ENCODE measurements at places on chromosomes 16 and 17. TPM values are rescaled to one million over a fixed set of nuclear protein-coding genes. Genes with fewer than 3 reads are reported as not detected.

DNA sequence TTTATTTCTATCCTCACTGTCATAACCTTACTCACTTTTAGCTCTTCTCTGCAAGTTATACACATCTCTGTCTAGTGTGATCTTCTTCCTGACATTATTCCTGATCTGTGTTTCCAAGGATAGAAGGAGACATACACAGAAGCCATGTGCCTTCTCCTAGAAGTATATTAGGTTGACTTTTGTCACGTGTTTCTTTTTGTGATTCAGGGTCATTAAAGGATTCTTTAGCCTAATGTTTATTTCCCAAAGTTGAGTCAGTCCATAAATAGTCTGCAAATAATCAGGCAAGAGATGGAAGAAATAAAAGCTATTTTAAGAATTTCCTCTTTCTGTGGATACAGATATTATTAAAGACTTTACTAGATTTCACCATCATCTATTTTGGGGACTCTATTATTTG, 214.1 kb upstream of the GOT2 start:
- no peak for DNase-seq

DNA sequence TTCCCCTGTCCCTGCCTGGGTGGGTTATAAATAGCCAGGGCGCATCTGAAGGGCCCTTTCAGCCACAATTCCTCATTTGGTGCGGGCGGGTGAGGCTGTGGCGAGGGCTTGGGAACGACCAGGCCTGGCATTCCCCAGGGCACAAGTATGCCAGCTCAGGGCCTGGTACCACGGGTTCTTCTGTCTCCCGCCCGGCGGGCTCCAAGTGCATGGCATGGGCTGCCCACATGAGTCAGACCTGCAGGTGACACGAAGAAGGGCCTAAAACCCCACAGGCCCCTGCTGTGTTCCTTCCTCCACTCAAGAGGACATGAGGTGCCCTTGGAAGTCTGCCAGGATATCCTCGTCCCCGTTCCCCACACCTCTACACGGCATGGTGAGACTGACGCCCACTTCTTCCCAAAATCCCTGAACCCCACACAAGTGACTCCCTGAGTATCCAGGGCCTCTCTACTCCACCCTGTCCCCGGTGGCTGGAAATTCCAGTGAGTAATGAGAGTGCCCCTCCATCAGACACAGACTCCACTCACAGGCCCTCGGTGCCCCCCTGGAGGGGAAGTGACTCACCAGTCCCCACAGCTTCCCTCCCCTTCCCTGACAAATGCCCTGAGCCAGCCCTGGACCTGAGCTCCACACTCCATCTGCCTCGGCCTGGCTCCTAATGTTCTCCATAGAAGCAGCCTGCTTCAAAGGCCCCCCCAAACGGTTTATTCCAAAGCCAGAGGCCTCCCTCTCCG, 68.8 kb downstream of the ABR start:
- peak; percentile 44 for DNase-seq

DNA sequence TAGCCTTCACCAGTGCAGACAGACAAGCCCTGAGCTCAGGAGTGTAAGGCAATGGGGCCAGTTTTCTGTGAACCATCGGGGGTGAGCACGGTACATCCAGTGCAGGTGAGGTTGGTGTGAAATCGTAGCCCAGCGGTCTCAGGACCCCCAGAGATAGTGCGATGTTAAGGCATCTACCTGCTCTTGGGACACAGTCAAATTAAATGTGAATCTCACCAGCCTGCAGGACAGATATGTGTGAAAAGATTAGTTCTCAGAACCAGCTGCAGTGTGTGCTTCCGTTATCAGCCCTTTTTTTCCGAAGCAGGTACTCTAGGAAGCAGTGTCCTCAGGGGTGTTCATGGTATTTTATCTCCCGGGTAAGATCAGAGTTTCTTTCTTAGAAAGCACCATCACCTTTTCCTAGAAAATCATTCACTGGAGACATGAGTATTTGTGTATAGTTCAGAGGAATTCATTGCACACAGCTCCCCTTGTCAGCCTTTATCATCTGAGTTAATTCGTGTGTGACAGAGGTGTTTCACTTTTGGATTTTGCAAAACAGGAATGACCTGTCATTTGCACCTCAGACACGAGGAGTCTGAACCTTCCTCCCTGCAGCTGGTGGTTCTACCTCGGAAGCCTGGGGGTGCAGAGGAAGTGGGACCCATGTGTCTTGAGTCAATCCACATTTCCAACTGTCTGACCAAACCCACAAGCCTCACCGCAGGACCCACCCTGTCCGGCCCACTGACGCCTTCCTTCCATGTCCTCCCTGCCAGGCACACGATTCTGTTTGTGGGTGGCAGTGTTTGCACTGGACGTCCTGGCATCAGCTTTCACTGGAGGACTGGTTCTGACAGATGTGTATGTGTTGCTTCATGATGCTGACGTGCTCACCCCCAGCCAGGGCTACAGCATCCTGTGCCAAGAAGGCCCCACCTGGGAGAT, 107.8 kb downstream of the CLEC16A start:
- no peak for DNase-seq

DNA sequence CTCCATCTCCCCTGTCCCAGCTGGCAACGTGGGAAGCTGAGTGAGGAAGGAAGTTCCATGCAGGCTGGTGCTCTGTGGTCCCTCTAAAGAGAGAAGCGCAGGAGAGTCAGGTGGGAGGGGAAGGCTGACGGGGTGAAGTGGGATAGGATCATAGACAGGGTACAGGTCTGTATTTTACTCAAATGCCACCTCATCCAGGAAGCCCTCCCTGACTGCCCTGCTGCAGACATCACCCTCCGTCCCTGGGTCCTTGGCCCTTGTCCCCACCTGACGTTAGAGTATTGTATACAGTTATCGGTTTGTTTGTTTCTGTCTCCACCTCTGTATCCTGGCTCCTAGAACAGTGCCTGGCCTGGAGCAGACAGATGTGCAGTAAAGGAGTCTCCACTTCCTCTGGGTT, 11.7 kb downstream of the CANT1 start:
- no peak for DNase-seq

Gene ALOXE3
- not detected for total RNA-seq

GRCh38 chr17:18997650-18998196, 6.8 kb downstream of the FAM83G start:
- no peak for DNase-seq

- DNase-seq: no peak
Observed at GRCh38 chr16:50297301-50298074, 31.1 kb downstream of the ADCY7 start.

GRCh38 chr16:4753227-4753626, 13.7 kb downstream of the ZNF500 start:
- no peak for DNase-seq

GRCh38 chr17:29066606-29067005, 23.7 kb downstream of the PIPOX start:
- DNase-seq: no peak

DNA sequence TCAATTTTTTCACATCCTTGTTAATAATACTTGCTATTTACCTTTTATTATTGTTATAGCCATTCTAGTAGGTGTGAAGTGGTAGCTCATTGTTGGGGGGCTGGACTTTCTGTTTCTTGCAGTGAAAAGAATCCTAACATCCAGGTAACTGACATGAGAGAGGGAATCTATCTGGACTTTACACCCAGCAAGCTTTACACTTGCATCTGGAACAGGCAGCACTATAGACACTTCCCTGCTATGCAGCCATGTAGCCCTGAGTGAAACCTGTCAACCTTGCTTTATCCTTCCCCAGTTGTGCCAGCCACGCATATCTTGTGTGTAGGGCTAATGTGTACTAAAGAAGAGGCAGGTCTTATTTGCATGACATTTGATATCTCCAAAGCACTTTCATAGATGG, 16.9 kb upstream of the ABCC12 start:
- DNase-seq: no peak

Gene FOXF1
- 31.0 TPM for total RNA-seq

GRCh38 chr17:17560975-17561374, 30.5 kb downstream of the PEMT start:
- DNase-seq: no peak

DNA sequence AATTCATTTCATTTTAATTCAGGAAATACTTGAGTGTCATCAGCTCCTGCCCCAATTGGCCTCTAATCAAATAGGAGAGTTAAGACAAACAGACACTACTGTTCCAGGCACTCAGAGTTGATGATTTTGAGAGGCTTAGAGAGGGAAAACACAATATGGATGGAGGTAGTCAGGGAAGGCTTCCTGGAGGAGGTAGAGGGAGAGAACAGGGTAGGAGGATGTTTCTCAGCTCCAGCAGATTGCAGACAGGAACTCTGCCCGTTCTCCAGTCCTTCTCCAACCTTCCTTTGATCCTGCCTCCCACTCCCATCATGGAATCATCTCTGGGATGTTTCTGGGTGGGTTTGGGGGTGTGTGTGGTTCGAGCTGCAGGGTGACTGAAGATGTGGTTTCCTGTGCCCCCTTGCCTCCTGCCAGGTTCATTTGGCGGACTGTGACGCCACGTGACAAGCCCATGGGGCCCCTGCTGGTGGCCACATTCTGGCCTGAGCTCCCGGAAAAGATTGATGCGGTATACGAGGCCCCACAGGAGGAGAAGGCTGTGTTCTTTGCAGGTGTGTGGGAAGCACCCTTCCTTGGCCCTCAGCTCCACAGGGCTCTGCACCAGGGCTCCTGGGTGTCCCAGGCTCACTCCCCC, 12.2 kb upstream of the LPCAT2 start:
- no peak for DNase-seq
